ENCODE measurements at places on chromosomes 5 and 9.

DNA sequence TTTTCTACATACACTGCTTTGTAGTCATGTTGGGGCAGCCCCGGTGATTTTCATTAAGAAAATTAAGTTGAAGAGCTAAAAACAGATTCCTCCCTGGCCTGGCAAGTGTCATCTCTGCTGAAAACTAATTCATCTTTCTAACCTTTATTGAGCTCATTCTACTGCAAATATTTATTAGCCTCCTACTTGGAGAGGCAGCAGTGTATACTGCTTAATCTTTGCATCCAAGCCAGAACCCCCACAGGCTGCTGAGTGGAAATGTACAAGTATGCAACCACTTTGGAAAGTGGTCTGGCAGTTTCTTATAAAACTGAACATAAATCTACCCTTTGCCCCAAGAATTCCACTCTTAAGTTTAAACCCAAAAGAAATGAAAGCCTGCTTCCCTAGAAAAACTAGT lies 223.4 kb downstream of the DRD1 start:
- no peak for DNase-seq

- no peak for DNase-seq
Observed at GRCh38 chr9:69047371-69047770, 11.8 kb downstream of the FXN start.

GRCh38 chr5:148861088-148861487 lies 34.7 kb downstream of the ADRB2 start:
- no peak for DNase-seq

GRCh38 chr5:89901983-89902382 lies 507.6 kb downstream of the CETN3 start:
- DNase-seq: no peak

DNA sequence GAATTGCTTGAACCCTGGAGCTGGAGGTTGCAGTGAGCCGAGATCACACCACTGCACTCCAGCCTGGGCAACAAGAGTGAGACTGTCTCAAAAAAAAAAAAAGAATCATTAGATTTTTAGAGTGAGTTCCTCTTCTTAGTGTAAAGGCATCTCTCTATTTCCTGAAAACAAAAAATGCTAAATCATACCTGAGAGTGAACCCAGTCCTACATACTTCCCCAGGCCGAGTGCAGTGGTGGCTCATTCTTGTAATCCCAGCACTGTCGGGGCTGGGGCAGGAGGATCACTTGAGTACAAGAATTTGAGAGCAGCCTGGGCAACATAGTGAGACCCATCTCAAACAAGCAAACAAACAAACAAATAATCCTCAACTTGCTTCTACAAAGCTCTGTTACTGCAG lies 38.2 kb upstream of the LPAR1 start:
- no peak for DNase-seq

DNA sequence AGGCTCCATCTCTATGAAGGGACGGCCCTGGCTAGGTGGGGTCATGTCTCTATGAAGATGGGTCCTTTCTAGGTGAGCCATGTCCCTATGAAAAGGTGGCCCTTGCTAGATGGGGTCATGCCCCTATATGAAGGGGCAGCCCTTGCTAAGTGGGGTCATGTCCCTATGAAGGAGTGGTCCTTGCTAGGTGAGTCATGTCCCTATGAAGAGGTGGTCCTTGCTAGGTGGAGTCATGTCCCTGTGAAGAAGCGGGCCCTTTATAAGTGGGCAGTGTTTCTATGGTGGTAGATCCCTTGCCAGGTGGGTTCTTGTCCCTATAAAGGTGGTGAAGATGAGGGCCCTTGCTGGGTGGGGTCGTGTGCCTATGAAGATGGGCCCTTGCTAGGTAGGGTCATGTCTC lies 283.0 kb upstream of the IRX2 start:
- no peak for DNase-seq

- no peak for DNase-seq
Observed at GRCh38 chr5:52692606-52693005, 95.1 kb upstream of the ITGA1 start.

GRCh38 chr5:38382898-38383297 lies 124.5 kb downstream of the EGFLAM start:
- peak; percentile 23 for DNase-seq

- DNase-seq: no peak
Observed at GRCh38 chr5:76384189-76384588, 18.9 kb upstream of the IQGAP2 start.

GRCh38 chr9:132742821-132743311 lies 72.6 kb downstream of the GTF3C4 start:
- no peak for DNase-seq

DNA sequence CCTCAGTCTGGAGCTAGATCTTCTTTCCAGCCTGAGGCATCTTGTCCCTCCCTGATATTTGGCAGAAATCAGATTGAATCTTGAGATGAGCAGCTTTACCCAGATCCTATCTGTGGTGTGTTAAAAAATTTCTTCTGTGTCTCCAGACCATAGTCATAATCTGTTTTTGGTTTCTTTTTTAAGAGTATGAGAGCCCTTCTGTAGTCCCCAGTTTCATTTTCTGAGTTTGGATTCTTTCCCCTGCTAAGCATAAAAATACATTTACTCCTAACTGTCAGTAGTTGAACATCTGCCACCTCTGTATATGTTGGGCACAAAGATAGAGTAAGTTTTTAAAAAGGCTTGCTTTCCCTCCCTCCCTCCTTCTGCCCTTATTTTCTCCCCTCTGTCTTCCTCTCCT lies 137.7 kb downstream of the CNTLN start:
- no peak for DNase-seq

GRCh38 chr9:93843396-93843795 lies 111.8 kb downstream of the BARX1 start:
- no peak for DNase-seq

DNA sequence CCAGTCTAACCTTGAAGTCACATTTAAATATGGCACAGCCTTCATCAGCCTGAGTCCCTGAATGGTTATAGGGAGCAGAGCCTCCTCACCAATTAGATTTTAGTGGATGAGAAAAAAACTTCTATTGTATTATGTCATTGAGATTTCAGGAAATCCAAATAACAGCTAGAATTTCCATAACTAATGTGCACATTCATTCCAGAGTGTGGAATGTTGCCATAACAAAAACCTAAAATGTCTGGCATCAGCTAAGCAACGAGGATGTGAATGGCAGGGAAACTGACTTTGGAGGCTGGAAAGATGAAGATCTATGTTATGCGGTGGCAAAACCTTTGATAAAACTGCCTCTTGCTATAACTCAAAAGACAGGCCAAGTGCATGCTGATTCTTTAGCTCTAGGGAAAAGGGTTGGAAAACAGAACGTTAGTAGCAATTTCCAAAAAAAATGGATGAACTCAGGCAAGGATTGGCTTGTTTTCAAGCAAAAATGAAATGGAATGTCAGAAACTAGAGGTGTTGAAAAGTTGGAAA lies 91.3 kb upstream of the NFIB start:
- DNase-seq: no peak

- DNase-seq: no peak
Observed at GRCh38 chr9:89926691-89927220, 321.9 kb downstream of the GADD45G start.

GRCh38 chr5:176389135-176390123 lies 878 bp downstream of the HIGD2A start:
- DNase-seq: no peak

GRCh38 chr9:83583151-83584014 lies 39.6 kb upstream of the IDNK start:
- no peak for DNase-seq

GRCh38 chr9:7265181-7265580 lies 507.4 kb downstream of the KDM4C start:
- DNase-seq: no peak

DNA sequence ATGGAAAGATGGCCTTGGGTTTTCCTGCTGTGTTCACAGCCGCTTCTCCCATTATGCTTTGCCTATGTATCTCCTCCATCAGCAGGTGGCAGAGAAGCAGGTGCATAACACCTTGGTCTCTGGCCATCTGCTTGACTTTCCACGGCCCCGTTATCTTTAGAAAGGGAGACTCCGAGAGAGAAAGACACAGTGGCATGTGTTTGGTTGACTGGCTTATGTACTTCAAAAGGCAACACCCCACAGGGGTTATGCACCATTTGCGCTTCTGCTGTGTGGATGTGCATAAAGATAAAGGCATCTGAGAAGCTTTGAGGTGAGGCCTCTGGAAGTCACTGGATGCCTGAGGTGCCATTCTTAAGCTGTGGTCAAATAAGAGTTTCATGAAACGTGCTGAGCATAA lies 138.4 kb downstream of the EGFLAM start:
- no peak for DNase-seq

DNA sequence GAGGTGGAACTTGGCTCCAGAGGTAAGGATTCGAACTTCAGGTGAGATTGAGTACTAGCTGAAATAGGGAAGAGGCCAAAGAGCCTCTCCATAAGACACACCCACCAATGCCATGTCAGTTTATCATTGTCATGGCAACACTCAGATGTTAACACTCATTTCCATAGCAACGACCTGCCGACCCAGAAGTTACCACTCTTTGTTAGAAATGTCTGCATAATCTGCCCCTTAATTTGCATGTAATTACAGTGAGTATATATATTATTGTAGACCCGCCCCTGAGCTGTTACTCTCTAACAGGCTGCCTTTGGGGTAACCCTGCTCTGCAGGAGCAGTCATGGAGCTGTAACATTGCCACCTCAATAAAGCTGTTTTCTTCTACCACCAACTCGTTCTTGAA lies 10.2 kb upstream of the NTRK2 start:
- no peak for DNase-seq

DNA sequence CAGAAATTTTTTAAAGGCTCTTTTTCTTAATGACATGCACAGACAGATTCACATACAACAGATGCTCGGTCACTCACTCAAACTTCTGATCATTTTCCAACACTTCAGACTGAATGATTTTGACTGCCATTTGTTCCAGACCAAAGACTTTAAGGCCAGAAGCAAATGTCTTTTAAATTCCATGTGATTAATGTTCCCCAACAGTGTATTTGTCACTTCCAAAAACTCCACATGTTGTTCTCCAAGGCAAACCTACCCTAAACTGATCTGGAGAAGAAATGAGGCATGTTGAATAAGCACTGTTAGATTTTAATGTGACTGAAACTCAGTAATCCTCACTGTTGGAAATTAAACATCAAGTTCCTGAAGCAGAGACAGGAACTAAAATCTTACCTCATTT lies 366.7 kb downstream of the GABRG2 start:
- no peak for DNase-seq

DNA sequence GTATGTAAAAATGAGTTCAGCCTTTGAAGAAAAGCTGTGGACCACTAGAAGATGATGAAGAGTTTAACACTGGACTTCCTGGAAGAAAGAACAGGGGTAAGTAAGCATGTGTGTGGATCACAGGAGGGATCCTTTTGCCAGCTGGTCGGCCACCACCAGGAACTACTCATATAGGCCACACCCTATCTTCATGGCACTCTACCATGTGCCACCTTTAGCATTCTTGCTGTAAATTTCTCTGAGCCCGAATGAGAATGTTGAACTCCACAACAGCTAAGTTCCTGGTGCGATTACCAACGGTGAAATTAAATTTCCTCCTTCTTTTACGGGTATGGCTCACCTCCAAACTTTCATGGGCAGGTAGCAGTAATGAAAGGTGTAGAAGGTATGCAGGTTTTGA lies 102.3 kb downstream of the ATP10B start:
- no peak for DNase-seq

DNA sequence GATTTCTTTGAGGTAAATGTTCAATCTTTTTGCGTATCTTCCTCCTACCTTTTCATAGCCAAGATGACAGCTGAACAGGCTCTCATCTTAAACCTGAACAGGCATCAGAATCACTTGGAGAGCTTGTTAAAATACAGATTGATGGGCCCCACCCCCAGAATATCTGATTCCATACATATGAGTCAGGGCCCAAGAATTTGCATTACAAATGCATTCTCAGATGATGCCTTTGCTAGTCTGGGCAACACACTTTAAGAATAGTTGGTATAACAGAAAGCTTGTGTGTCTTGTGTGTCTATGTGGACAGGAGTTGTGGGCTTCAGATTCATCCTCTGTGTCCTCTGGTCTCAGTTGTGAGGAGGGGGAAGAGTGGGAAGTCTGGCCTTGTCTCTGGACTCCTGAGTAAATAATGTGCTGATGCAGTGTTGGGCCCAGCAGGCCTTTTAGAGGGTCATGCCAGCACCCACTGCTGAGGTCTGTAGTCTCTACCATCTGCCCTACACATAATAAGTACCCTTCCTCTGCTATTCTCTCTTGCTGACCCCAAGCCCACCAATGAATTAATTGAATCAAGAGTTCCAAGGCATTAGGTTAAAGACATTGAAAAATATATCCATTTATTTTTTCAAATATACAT lies 43.1 kb downstream of the PTCD2 start:
- peak; percentile 24 for DNase-seq

GRCh38 chr5:173001229-173001841 lies 17.8 kb downstream of the ATP6V0E1 start:
- DNase-seq: no peak

DNA sequence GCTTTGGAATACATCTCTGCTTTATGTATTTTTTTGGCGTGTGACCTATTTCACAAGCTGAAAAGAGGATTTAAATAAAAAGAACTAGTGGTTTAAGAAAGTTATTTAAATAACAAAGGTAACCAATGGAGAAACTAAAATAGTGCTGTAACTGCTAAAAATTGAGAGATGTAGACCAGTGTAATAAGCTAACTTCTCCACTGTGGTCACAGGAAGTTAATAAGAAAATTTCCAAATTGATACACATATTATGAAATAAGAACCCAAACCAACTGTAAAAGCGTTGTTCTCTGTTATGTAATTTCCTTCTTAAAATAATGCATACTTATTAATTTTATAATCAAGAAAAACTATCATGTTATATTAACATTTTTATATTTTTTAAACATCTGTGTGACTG lies 29.1 kb upstream of the ZFAND5 start:
- no peak for DNase-seq

DNA sequence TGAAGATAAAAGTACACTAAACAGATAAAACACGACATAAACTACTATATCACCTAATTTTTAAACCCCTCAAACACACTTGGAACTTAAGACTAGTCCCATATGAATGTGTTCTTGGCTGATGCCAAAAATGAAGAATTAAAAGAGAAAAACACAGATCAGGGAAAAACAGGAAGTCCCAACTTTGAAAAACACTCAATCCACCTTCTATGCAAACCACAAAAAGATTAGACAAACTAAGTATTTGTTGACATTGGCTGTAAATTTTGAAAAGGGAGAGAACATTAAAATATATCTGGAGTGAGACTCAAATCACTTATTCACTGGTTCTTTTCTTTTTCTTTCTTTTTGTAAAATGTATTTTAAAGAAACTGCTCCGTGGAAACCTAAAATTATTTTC lies 81.4 kb downstream of the ANKH start:
- DNase-seq: no peak

DNA sequence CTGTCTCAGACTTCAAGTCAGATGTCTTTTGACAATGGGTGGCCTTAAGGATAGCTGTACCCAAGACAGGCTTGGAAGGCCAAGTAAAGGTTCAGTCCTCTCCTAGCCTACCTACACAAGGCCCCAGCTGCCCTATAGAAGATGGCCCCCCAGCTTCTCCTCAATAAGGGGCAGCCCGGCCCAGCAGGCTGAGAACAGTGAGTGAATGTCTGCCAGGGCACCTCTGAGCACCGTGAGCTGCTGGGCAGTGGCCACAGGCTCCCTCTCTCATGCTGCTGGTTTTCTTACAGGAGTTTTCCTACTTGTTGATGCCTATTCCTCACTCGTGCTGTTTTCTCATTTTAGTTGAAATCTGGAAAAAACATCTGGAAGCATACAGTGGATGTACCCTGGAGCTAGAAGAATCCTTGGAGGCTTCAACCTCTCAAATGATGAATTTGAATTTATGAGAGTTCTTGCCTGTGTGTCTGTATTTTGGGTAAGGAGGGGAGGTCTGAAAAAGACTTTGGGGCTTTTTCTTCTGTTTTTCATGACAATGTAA lies 40.1 kb downstream of the SECISBP2 start:
- DNase-seq: no peak
